ENCODE measurements at places on chromosomes 1 and 21. TPM values are rescaled to one million over a fixed set of nuclear protein-coding genes. Genes with fewer than 3 reads are reported as not detected.

- no peak for DNase-seq
Measured at GRCh38 chr1:209202830-209203532, 380.5 kb upstream of the CAMK1G start.

DNA sequence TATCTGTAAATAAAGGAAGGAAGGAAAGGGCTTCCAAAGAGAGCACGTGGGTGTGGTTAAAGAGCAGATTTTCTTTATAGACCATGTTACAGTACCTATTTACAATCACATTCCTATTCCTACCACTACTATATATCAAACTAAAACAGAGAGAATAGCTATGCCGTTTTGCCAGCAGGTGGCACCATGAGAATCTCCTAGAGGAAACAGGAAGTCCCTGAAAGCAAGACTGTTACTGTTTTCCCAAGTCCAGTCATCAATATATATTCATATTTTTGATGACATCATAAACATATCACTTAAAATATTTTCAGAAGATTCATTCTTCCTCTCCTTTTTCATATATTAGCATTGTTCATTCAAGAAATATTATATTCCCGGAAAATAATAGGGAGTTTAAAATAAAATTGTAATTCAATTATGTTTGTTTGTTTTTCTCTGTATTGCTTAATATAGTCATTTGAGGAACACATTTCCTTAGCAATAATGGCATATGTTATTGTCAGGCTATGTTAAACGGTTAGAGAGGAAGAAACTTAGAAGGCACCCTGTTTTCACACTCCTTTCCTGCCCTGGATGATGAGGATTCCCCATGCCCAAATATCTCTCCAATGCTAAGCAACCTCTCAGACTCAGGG lies 6.6 kb downstream of the CCDC190 start:
- peak; percentile 49 for DNase-seq

- DNase-seq: no peak
Measured at GRCh38 chr1:181765451-181766026, 282.2 kb downstream of the CACNA1E start.

DNA sequence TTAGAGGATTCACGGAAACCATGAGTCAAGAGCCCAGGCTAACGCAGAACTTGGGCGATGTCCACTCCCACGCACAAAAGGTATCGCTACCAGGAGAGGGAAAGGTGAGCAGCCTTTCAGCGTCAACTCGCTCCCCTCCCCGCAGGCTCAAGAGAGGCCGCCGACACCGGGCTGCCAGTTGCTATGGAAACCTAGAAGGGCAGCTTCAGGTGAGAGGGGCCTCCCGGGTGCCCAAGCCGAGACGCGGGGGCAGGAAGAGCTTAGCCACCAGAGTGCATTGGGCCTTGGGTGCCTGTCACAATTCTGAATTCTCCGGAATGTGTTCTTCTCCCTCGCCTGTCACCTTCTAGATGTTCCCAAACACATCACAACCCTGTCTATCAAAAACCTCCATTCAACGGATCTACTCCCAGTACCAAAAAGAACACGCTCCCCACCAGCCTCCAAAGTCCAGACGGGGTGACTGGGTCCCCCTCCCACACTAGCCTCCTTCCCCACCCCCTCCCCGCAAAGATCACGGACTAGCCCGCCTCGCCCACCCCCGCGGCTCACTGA lies 694 bp downstream of the MEAF6 start:
- DNase-seq: peak; percentile 27

DNA sequence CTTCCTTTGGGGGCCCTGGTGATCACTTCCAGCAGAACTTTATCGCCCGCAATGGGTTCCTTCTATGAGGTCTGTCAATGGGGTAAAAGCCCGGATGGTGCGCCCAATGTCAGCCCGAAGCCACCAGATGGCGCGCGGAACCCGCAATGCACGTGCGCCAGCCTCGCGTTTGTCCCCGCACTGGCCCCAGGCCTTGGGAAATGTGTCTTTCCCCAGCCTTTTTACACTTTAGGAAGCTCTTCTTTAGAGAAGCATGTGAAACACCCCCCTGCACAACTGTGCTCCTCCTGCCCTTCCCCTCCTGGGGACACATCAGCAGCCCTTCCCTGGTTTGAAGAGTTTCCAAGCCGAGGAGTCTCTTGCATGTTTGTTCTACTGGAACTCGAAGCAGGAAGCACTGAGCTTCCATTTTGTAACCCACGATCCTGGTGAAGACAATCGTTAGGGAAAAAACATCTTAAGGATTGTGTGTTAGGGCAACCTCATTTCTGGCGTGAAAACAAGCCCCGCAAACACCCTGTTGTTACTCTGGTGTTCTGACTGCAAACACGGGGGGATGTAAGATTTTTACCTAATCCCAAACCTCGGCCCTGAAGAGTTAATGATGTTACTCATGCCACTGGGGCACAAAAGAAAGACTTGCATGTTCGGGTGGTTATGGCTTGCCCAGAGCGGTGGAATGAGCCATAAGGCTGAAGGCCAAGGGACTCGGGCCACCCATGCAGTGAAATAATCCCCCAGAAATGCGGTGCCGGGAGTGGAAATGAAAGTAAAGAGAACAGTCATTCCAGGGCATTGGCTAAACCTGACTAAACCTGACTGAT lies 20.4 kb upstream of the TARBP1 start:
- DNase-seq: peak; percentile 94

ABCB10 gene
- 28.4 TPM for total RNA-seq

TEX38 gene
- total RNA-seq: not detected

SLC26A9 gene
- total RNA-seq: not detected

OR10J1 gene
- not detected for total RNA-seq

DNA sequence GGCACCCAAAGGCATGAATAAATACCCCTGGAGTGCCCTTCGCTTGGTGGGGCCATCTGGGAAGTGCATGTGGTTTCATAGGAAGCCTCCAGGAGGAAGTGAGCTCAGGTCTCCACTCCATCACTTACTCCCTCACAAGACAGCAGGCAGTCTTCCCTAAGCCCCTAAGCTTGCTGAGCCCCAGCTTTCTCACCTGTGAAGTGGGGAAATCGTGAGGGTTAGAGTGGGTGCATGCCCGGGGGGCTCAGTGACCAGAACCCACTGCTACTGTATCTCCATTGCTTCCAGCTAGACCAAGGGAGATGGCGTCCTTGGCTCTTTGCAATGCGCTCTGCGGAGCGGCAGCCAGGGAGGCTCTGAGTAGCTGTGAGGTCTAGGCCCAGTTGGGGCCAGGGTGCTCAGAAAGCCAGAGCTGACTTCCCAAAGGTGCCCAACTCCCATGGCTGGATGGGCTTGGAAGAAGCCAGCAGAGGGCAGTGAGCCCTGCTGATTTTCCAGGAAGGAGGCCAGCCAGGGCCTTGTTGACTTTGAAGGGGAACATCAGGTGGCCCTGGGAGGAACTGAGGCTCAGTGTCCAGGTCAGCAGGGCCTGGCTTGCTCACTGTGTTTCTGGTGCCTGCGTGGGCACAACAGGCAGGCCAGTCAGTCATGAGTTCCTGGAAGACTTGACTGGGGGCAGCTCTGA lies 27.3 kb downstream of the CDCP2 start:
- DNase-seq: peak; percentile 39

DNA sequence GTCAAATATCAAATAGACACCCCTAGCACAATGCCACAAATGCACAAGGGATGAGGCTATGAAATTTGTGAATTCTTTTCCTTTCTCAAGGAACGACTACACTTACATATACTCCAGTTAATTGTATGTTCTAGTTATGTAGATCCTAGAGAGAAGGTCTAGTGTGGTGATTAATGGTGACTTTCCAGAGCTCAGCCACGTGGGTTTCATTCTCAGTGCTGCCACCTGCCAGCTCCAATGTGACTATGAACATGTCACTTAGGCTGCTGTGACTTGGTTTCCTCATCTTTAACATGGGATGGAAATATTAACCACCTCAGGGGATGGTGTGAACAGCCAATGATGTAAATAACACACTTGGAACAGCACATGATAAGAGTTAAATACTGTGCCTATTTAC lies 138.3 kb downstream of the APP start:
- peak; percentile 11 for DNase-seq

DNA sequence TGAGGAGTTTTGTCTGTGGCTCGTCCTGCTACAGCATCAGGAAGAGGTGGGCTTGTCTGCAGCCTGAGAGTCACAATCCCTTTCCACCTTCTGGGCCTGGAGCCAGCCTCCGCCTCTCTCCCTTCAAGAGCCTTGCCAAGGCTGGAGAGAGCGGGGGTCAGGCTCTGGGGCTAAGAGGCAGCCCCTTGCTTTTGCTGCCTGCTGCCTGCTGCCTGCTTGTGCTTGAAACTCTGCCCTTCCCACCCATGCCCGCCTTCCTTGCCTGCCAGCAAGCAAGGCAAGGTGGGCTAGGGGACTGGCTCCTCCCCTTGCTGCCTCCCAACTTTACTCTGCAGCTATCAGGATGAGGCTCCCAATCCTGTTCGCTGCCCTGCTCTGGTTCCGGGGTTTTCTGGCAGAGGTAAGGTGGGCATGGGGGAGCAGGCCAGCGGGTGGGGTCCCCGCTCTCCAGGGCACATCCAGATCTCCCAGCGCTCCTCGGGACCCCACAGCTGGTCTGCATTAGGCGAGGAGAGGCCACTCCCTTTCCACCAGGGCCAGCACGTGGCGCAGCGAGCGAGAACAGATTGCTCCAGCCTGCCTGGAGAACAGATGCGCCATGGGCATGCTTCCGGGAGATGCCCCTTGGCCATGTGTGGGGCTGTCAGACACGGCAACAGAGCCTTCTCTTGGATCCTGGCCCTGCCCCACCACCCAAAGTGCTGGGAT lies 7.5 kb upstream of the PTPN7 start:
- DNase-seq: no peak

CD101 gene
- total RNA-seq: 3.7 TPM

A3GALT2 gene
- total RNA-seq: not detected

All from left colon (tissue), 2 donors.